ENCODE measurements at places on chromosomes 2 and 18.

DNA sequence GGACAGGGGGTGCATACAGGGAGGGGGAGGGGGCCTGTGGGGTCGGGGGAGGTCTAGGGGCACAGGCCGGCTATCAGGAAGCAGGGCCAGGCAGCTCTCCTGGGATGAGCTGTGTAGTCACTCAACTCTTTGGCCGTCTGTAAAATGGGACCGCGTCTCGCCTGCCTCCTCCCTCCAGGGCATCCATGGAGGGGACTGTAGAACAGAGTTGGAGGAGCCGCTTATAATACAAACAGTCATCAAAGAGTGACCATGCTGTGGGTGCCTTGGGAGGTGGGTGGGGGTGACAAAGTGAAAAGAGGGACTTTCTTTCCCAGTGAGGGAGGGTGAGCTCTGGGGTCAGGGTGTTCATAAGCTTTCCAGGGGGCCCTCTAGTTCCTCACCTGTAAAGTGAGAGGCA, 169.6 kb upstream of the HAAO start:
- DNase-seq = no peak

- no peak for DNase-seq
Measured at GRCh38 chr2:2286592-2286991, 44.5 kb downstream of the MYT1L start.

DNA sequence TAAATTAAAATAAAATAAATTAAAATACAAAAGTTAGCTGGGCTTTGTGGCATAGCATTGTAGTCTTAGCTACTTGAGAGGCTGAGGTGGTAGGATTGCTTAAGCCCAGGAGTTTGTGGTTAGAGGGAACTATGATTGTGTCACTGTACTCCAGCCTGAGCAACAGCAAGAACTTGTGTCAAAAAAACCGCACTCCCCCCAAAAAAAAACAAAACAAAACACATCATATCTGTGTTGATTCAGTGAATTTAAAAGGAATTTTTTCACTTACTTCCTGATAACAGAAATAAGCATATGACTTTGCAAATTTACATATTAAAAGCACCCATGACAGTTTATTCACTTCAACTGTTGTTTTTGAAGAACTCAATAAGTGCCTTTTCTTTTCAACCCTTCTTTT, 68.1 kb upstream of the PELI1 start:
- no peak for DNase-seq

- DNase-seq = no peak
Measured at GRCh38 chr2:44748-45341, 1.5 kb downstream of the FAM110C start.

- no peak for DNase-seq
Measured at GRCh38 chr18:2538844-2539243, 32.5 kb downstream of the METTL4 start.

GRCh38 chr2:239285932-239286230, 114.9 kb downstream of the HDAC4 start:
- DNase-seq = no peak

GRCh38 chr2:141728886-141729285, 401.9 kb downstream of the LRP1B start:
- DNase-seq = peak; percentile 98

- no peak for DNase-seq
Measured at GRCh38 chr2:24926602-24927252, 6.7 kb upstream of the ADCY3 start.

GRCh38 chr2:169200756-169201155, 131.4 kb downstream of the DHRS9 start:
- DNase-seq = no peak

- no peak for DNase-seq
Measured at GRCh38 chr2:62947403-62947802, 103.2 kb upstream of the OTX1 start.

DNA sequence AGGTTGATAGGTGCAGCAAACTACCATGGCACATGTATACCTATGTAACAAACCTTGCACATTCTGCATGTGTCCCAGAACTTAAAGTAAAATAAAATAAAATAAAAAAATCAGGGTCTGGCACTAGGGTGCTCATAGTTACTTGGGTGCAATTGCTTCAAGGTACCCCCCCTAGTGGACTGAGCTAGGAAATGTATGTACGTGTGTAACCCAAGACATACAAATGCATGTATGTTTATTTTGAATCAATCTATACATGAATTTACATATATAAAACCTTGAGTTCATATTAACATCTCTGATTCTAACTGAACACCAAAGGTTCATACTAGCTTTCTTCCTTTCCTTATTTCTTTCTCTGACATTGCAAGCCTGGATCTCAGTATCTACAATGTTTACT, 51.5 kb downstream of the USP37 start:
- peak; percentile 37 for DNase-seq

GRCh38 chr2:53150146-53150545, 617.5 kb upstream of the CHAC2 start:
- no peak for DNase-seq

GRCh38 chr2:218513676-218514075, 54.5 kb downstream of the USP37 start:
- DNase-seq = no peak

- peak; percentile 98 for DNase-seq
Measured at GRCh38 chr2:69177063-69177771, 164.2 kb downstream of the ANTXR1 start.

GRCh38 chr18:22667616-22668422, 250.1 kb upstream of the CTAGE1 start:
- DNase-seq = peak; percentile 5

GRCh38 chr18:35526495-35527059, 28.8 kb upstream of the INO80C start:
- DNase-seq = no peak

DNA sequence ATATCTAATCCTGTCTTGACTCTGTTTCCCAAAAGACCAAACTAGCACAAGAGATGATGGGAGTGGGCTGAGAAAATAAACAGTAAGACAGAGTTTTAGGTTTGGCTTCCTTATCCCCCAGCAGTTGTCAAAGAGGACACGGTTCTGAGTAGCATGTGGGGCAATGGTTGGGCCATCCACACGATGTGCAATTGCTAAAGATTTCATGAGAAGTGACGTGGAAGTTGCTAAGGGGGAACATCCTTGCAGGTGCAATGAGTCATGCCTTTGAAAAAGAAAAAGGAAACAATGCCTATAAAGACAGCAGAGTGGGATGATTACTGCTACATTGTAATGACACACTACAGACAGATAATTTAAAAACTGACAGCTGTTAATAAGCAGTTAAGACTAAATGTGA, 1395.8 kb downstream of the LRP1B start:
- DNase-seq = no peak

DNA sequence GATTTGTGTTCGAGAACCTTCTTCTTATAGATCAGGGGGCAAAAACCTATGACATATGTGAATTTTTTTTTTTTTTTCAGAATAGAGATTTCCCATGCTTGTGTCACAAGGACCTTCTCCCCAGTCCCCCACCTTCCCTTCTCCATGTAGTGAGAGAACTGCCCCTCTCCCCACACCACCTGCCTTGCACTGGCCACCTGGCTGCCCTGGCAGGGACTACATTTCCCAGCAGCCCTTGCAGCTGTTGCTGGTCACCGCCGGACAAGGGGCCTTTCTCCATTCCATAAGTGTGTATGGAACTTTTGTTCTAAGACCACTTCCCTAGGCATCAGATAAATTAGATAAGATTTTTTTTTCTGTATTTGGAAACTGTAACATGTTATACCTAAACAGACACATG, 22.2 kb downstream of the MBP start:
- DNase-seq = no peak

DNA sequence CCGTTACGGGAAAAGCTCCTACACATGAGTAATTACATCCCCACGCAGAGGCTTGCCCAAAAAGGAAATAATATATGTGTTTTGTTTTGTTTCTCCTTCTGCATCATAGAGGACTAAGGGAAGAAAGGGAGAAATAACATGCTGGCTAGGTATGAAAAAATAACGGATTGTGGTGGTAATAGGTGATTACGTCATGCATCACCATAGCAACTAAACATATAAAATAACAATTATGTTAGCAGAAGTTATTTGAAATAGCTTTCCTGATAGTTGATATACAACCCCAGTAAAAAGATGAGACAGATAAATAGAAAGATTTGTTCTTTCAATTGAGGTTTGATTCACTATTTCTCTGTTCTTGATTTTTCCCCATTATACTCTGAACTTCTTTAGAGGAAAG, 518.0 kb downstream of the ZNF516 start:
- DNase-seq = no peak

DNA sequence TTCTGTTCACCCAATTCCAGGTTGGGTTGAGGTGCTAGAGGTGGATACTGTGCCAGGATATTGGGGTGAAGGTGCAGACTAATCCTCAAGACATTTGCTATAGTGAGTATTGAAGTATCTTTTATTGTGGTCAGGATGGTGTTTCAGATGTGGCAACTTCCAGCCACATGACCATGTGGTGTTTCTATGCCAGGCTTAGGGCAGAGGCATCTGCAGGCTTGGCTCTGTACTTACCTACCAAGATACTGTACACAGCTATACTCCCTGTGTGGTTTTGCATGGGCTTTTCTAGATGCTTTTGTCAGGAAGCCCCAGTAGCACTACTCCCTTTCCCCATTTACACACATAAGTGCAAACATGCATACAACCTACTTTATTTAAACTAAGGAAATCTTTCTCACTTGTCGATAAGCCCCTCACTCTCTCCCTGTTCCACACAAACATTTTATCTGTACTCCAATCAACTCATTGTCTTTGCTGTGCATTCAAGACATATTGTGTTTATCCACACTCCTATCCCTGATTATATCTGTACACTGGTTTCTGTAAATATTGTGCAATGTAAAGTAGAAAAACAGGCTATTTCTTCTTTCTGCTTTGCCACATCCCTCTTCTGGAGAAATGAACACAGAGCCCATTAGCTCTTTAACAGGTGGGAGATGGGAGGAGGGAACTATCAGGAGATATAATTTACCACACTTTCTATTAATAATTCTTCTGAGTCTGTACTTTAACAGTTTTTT, 12.3 kb downstream of the ARL6IP6 start:
- DNase-seq = no peak

- DNase-seq = no peak
Measured at GRCh38 chr18:32610176-32610575, 139.5 kb upstream of the GAREM1 start.
